ENCODE measurements at places on chromosomes 4 and X. TPM values are rescaled to one million over a fixed set of nuclear protein-coding genes. Genes with fewer than 3 reads are reported as not detected.

Gene ARL13A
- not detected for total RNA-seq

GRCh38 chr4:26753617-26754016 is 107.0 kb upstream of the STIM2 start:
- no peak for DNase-seq

Gene ZDHHC9
- total RNA-seq = 13.6 TPM

DNA sequence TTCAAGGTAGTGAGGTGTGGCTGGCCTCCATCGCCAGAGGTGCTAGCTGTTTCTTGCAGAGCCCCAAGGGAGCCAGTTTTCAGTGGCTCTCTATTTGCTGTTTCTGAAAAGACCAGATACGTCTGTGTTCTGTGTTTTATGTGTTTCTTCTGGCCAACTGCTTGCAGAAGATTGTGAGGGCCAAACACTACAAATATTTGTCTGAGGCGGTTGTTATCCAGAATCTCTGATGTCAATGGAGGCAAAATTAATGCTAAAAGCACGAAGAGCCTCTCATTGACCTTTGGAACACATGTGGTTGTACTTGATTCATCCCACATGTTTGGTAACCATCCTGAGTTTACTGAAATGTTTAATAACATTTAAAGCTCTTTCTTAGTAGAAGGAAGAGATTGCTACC is 113.9 kb downstream of the CT47B1 start:
- DNase-seq = no peak

DNA sequence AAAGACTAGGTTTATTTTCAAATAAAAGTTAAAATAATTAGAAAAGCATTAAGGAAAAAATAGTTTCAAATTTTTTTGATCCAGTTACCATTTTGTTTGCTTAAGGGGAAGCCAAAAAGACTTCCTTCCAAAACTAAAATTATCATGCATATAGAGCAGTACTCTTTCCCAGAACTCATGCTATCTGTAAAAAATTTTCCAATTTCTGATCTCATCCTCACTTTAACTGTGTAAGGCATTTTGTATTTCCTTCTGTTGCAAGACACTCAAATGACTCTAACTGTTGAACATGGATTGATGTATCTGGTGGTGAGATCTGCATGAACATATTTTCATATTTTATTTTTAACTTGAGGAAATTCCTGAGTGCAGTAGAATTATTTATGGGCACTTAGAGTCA is 150.1 kb downstream of the ADAM29 start:
- DNase-seq = no peak

- DNase-seq = no peak
Observed at GRCh38 chr4:151192556-151193235, 84.3 kb upstream of the PRSS48 start.

DNA sequence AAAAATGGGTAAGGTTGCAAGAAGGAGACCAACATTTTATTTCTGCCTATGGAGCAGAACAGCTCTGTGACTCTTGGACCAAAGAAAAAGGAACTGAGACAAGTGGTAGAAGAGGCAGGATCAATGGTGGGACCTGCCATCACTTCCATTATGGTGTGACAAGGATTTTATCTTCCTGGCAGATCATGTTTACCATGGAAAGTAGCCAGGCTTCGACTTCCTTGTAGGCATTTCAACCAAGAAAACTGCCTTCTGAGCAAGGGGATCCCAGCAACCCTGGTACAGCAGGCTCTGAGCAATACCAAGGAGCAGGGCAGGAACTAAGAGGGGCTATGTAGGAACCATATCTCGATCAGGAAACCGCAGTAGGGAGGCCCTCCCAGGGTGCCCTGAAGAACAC is 317.4 kb downstream of the IQCM start:
- no peak for DNase-seq

DNA sequence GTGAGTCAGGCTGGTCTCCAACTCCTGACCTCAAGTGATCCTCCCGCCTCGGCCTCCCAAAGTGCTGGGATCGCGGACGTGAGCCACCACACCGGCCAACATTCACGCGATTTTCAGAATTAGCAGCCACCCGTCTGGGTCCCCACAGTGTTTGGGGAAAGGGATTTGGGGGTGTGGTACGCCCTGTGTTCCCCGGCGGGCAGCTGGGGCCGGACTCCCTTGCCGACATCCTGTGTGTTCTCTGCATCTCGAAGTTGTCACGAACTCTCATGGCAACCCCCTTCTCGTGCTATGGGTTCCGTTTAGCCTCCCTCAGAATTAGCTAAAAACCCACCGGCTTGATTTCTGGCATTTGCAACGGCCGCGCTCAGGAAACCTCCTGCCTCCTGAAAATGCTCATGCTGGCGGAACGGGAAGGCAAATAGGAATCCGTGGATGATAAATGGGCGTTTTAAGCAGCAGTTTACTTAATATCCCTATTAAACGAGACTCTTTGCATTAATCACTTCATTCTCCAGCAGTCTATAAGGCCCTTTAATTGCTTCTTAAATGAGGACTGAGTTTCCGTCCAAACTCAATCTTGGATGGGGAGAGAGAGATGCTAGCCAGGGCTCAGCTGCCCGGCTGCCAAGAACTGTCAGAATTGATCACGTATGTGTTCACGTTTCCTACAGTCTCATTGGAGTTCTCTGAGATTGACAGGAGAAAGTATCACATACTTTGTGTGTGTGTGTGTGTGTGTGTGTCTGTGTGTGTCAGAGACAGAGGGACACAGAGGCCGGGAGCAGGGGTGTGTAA is 78.9 kb upstream of the PPP2R3B start:
- DNase-seq = no peak

- DNase-seq = no peak
Observed at GRCh38 chrX:113548308-113549015, 707.8 kb upstream of the AMOT start.

DNA sequence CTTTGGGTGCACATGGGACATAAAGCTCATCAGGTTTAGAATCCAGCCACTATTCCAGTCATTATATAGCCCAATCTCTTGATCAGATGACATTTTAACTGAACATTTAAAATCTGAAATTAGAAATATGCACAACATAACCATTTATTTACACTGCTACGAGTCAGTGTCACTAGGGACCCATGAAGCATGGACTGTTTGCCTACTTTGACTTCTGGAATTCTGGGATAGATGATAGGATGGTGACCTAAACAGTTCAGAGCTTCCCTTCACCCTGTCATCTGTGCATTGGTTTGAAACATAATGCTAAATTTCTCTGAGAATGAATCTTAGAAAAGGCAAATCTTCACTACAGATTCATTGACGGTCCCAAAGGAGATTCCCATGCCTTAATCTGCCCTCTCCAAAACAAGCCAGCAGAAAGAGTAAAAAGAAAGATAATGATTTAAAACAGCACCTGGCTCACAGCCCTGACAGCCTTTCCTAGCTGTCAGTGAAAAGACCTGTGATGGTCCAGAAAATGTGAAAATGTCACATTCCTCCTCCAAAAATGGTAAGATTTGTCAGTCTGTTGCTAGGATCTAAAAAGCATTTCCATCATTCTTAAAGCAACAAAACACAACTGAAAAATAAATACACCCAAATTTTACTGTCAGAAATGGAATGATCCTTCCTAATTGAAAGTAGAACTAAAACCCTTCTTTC is 18.9 kb upstream of the HERC3 start:
- DNase-seq = no peak

- no peak for DNase-seq
Observed at GRCh38 chrX:154452823-154453222, 5.3 kb upstream of the PLXNA3 start.

DNA sequence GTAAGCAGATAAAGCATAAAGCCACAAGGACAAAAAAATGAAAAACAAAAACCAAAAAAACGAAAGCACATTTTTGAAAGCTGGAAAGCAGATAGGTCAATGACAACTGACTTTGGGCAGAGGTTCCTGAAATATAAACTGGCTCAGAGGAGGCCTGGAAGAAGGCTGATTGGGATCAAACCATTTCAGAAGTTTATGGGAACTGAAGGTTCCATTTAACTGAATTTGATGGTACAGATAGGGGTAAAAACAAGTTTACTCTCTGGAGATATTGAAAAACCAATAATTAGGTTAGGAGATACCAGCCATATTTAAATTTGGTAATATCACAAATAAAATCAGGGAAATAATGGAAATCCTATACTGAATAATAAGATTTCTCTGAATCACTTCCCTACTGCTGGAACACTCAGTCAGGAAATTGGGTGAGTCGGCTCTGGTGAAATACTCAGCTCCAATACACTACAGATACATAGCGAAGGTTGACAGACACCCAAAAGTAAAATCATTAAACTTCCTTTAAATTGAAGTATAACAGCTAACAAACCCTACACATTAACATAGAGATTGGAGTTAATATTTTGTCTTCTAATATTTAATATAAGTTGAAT is 1584.3 kb downstream of the STIM2 start:
- no peak for DNase-seq

DNA sequence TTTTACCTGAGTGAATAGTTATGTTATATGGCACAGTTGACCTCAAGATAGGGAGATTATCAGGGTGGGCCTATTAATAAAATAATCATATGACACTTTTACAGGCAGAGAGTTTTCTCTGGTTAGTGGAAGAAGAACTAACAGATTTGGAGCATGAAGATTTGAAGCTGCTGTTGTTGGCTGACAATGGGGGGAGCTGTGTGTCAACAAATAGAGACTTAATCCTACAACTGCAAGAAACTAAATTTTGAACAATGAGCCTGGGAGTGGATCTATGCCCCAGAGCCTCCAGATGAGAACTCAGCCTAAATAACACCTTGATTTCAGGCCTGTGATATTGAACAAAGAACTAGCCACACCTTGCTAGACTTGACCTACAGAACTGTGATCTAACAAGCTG is 7.2 kb upstream of the CCSER1 start:
- no peak for DNase-seq

Gene TMPRSS11B
- total RNA-seq = 252 TPM

- no peak for DNase-seq
Observed at GRCh38 chr4:80711956-80712355, 318.6 kb upstream of the BMP3 start.

Gene SLC49A3
- 6.5 TPM for total RNA-seq
